GM23248 (cell line): ENCODE measurements at places on chromosomes 1 and 21.

DNA sequence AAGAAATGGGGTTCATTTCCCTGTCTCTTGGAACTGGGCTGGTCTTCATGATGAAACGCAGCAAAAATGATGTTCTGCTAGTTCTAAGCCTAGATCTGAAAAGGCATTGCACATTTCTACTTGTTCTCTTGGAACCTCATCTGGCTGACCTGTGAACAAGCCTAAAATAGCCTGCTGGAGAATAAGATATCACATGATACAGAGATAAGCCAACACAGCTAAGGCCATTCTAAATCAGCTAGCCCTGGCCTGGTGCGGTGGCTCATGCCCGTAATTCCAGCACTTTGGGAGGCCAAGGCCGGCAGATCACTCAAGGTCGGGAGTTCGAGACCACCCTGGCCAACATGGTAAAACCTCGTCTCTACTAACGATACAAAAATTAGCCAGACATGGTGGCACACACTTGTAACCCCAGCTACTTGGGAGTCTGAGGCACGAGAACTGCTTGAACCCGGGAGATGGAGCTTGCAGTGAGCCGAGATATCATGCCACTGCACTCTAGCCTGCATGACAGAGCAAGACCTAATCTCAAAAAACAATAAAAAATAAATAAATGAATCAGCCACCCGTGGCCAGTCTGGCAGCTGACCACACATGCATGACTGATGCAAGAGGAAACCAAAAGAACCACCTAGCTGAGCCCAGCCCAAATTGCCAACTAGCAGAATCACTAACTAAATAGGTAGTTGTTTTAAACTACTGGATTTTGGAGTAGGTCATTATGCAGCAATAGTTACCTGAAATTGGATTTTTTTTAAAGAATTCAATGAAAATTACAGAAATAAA lies 18.0 kb downstream of the CD244 start:
- no peak for DNase-seq

DNA sequence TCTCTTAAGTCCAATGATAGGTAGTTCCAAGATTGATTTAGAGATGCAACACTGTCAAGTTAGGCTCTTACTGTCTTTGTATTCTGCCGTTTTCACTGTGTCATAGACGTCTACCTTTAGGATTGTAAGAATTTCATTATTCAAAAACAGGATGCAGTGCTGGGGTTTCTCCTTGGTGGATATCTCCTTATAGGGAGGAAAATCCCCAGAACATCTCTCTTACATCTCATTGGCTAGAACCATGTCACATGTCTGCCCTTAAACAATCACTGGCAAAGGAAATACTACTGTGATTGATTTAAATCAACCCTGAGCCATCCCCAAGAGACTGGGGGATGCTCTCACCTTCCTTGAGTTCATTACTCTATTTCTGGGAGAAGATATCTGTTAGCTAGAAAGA lies 10.9 kb upstream of the FUBP1 start:
- no peak for DNase-seq

GRCh38 chr1:186213225-186213607 lies 161.8 kb downstream of the TPR start:
- DNase-seq = no peak

GRCh38 chr21:34790834-34791233 lies 122.0 kb downstream of the CLIC6 start:
- DNase-seq = no peak

- DNase-seq = no peak
These were observed 513.2 kb downstream of the OMA1 start for GRCh38 chr1:58033311-58033710.

GRCh38 chr1:151512801-151513625 lies 1.8 kb downstream of the CGN start:
- no peak for DNase-seq

DNA sequence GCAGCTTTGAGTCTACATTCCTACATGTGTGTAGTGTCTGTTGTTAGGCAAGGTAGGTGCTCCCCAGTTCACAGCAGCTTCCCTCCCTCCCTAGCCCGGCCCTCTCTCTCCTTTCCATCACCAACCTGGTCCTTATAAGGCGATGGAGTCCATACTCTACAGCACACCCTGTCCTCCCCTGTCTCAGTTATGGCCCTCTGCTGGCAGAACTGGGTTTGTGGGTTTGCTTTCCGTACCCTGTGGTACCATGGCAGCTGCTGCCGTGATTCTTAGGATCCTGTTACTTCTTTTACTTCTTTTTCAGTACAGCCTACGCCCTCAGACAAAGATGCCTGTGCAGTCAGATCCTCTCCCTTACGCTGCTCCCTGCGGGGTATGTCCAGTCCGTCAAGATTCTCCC lies 31.7 kb downstream of the AK5 start:
- DNase-seq = peak; percentile 5

GRCh38 chr1:231844986-231845502 lies 218.5 kb downstream of the DISC1 start:
- no peak for DNase-seq

DNA sequence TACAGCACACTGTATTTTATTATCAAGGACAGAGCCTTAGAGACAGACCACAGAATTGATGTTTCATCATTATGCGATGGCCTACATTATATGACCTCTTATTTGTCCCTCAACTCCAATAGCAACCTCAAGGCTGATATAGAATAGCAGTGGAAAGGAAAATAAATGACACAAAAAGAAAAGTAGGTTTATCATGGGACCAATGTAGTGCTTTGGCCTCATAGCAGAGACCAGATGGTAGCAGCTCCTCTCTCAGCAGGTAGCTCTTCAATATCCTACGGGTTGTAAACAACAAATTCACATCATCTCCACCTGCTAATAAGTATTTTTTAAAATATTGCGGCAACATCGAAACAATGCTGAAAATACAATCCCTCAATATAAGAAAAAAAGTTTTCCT lies 25.2 kb downstream of the ANP32E start:
- DNase-seq = no peak
